ENCODE measurements at places on chromosomes 5 and 9. TPM values are rescaled to one million over a fixed set of nuclear protein-coding genes. Genes with fewer than 3 reads are reported as not detected.
A peak's percentile ranks its signal among the peaks of the same experiment; 100 is the strongest.

GRCh38 chr9:573691-574410 lies 267.6 kb upstream of the DMRT1 start:
- no peak for DNase-seq

DNA sequence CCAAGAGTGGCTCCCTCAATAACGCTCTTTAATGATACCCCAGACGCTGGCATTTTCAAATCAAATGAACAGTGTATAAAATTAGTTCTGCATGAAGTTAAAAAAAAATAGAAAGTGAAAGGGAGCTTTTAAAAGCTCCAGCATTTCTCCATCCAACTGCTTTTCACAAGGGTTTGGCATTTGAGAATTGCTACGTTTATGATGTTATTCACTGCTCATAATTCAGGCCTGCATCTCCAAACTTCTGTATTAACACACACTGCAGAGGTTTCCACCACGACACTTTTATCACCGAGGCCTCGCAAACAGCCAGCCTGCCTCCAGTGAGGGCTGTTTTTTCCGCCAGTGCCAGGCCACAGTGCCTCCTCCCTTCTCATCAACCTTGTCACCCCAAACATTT lies 205.5 kb upstream of the EFNA5 start:
- DNase-seq, result no peak

DNA sequence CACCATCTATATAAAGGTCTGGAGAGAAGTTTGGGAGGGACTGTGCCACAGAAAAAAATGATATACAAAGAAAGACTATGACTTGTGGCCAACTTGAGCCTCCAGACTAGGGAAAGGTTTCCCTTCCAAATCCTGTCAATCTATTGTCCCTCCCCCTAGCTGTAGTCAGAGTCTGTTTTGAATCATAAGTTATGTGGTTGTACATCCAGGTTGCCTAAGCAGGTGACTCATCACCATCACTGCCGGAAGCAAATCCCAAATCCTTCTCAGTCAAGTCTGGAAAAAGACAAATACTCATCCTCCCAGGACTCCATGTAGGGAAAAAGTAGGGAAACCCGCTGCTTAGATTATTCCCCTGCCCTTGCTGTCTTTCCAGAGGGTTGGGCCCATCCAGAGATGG lies 235.7 kb downstream of the CDK5RAP2 start:
- no peak for DNase-seq

- DNase-seq, result no peak
Observed at GRCh38 chr5:78929833-78930232, 55.3 kb downstream of the ARSB start.

GRCh38 chr5:151184316-151185042 lies 26.9 kb upstream of the ANXA6 start:
- no peak for DNase-seq

GRCh38 chr9:121807069-121807822 lies 155.8 kb downstream of the DAB2IP start:
- no peak for DNase-seq

DNA sequence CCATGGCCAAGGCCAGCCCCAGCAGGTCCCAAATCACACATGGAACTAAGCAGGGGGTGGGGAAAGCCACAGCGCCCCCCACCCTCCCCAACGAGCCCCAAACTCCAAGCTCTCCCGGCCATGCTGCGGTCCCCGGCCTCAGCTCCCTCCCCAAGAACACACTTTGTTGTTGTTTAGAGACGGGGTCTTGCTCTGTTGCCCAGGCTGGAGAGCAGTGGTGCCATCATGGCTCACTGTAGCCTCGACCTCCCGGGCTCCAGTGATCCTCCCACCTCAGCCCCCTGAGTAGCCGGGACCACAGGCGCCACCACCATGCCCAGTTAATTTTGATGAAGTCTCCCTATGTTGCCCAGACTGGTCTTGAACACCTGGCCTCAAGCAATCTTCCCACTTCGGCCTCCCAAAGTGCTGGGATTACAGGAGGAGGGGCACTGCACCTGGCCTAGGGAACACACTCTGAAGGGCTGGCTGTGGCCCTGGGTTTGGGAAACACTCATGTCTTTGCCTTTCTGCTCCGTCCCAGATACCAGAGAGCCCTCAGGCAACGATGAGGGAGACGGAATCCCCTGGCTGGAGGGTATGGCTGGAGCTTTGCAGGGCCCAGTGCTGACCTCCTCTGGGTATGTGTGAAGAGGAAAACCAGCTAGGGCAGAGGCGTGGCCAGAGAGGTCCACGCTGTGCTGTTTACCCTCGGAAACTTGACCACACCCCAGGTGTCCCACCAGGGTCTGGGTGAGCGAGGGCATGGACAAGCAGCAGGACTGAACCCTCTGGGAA lies 53.2 kb upstream of the UBAC1 start:
- no peak for DNase-seq

DNA sequence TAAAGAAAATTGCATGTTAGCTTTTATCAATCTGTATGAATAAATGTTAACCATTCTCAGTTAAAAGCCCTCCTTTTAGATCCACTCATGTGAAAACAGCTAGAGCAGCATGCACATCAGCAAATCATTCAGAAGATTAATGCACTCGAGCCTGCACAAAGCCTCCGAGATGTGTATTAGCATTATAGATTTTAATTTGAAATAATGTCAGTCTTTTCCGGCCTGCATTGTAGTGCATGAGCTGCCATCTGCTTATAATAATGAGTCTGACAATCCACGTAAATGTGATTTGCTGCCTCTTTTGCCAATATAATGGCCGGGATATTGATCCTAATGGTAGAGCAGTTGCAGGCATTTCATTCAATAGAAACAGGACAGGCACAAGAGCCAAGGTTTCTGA lies 585.1 kb downstream of the IRX1 start:
- DNase-seq, result no peak

DNA sequence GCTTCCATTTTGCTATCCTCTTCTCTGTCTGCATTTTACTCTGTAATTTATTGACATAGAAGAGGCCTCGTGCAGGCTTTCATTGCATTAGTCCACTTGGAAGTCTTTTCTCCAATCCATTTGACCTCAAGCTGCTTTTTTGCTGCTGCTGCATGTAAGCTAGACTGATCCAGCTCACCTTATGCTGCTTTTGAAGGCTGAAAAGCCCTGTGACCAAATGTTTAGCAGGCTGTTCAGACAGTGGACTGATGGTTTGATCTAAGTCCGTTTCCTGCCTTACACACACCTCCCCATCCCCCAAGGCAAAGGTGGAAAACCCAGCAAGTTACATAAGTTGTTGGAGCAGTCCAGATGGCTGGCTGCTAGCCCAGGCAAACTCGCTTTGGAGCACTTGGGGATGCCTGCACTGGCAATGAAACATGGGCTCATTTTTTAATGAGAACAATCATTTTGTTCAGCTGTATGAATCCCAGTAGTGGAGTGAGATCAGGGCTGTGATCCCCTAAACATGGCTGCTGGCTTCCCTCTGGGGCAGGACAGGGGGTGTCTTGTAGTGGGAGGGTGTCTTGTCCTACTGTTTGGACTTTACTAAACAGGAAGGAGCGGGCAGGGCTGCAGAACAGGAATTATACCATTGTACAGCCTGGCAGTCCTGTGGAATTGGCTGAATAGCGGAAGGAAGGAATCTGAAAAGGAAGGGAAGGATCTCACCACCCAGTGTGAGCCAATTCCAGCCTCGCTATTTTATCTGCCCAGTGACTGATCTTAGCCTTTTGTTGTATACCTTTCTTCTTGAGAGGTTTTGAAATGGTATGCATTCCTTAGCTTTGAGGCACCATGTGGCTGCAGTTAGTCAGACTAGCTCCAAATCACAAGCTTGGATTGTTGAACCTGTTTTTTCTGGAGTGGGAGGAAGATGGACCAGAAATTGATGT lies 212.0 kb downstream of the ARHGAP26 start:
- DNase-seq, result no peak

DNA sequence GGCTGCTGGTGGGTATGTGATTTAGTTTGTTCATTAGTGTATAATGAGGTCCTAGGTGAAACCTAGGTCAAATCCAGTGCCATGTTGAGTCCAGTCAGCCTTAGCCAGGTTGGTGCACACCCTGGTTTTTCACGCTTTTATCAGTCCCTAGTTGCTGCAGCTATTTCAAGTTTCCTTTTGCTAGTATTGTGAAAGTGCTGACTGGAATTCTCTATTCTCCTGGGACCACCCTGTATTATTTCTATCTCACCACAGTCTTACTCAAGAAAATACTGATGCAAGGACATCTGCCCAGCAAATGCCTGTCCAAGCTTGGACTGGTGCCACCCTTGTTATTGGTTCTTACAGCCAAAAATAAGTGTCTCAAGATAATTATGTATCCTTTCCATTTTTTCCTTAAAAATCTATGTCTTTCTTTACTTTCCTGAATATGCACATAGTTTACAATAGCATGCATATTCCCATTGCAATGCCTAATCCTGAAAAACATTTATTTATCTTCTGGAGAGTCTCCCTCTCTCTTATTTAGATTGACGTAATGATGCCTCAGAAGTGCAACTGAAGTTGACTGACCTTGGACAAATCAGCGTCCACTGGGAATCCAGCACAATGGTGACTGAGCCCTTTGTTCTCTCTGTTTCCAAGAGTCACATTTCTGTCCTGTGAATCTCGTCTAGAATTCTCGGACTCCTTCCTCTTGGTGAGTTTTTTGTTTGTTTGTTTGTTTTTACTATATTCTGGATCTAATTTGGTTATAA lies 1075.0 kb downstream of the CDH9 start:
- no peak for DNase-seq

GRCh38 chr5:154444556-154445421 lies 1.0 kb upstream of the SAP30L start:
- peak; percentile 65 for DNase-seq

DNA sequence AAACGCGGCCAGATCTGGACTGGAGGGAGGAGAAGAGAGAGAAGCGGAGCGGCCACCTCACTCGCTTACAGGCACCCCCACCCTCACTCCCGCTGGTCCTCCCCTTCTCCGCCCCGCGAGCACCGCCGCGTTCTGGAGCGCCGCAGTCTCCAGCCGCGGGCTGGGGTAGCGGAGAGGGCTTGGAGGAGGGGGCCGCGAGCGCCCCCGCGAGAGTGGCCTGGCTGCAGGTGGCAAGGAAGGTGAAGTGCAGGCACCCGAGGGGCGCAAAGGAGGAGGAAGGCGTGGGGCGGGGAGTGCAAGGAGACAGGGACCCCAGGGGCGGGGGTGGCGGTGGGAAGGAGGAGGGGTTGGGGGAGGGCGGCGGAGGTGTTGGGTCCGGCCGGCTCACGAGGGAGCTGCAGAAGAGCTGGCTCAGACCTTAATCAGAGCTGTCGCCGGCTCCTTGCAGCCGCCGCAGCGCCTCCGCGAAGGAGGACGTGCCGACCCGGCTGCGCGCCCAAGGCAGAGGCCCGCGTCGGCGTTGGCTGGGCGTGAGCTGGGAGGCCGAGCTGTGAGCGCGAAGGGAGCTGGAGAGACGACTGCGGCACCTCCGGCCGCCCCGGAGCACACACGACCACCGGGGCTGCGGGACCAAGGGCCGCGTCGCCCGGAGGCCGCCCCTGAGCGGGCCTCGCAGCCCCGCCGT lies at the start of gene DMRT3:
TSS of gene DMRT3 (plus strand) at position 398 of the 685 bp plus-strand sequence. CDS start 347 bp downstream, outside the sequence.
- no peak for DNase-seq

DNA sequence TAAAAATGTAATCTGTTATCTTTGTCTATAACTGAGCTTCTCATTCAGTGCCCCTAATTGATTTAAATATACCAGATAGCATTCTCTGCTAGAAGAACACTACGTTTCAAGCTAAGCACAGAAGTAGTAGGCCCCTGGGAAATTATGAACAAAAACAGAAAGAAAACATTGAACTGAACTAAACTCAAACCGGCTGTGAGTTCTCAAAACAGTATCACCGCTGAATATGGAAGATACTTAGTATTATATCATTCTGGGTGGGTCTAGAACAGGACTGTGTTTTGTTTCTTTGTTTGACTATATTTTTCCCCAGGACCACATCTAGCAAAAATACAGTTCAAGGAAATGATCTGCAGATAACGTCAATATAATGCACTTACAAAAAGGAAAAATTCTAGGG lies 95.1 kb upstream of the HMHB1 start:
- no peak for DNase-seq

DNA sequence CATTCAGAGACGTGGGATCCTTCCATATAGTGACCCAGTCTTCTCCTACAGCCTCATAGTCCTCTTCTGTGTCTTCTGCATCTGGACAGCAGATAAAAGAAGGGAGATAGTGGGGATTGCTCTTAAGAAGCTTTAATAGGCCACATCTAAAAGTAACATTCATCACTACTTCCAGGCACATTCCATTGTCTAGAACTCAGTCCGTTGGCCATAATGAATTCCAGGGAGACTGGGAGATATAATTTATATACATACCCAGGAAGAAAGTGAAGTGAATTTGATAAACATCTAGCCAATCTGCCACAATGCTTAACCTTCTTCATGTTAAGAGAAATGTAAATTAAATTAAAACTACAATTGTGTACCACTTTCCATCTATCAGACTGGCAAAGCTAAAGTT lies 22.5 kb upstream of the GLIPR2 start:
- no peak for DNase-seq

DNA sequence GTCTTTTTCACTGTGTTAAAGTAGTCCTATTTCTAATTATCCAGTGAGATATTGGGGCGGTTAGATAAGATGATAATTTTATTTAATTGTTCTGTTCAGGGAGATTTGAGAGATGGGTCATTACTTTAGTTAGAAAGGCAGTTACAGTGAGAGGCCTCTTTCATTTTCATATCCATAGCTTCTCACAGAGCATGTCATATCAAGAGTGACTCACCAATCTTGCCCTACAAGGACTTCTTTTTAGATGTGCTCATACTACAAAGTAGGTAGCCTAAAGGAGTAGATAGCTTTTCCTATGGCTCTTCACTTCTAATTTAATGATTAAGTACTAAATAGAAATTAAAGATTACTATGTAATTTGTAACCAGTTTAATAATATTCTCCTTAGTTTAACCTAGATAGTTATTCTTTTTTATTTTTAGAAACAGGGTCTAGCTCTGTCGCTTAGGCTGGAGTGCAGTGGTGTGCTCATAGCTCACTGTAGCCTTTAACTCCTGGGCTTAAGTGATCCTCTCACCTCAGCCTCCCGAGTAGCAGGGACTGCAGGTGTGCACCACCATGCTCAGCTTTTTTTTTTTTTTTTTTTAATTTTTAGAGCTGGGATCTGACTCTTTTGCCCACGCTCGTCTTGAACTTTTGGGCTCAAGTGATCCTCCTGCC lies 71.0 kb downstream of the FER start:
- DNase-seq, result no peak

DNA sequence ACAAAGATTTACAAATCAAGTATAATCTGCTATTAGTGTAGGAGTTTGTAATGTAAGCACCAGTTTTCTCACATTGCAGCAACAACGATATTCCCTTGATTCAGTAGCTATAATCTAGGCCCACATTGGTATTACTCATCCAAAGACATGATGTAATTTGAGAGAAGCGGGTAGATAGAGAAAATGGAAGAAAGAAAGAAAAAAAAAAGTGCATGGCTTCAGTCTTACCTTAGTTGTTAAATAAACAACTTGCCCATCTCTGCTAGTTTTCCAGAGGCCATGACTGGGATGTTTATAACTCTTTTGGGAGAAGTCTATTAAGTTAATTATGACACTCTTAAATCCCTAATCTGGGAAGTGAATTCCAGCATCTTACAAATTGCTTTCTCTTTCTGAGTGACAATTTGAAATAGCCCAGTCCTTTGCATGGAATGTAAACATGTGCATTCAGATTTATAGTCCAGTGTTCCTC lies 2.8 kb downstream of the MELK start:
- DNase-seq, result no peak

- DNase-seq, result no peak
Observed at GRCh38 chr5:35956429-35956828, 18.0 kb upstream of the CAPSL start.

The MLANA gene
- total RNA-seq, result not detected

The PCDHB12 gene
- 19.7 TPM for total RNA-seq

The PCDHGA7 gene
- 4.2 TPM for total RNA-seq

The KIF2A gene
- 19.8 TPM for total RNA-seq

The OR1J2 gene
- not detected for total RNA-seq

The KIF4B gene
- total RNA-seq, result not detected

The LHX3 gene
- not detected for total RNA-seq

The ARHGEF37 gene
- total RNA-seq, result 13.4 TPM

The TNFSF8 gene
- 0.96 TPM for total RNA-seq

The LHX2 gene
- not detected for total RNA-seq

The SLC6A19 gene
- total RNA-seq, result not detected
